Karpas-422 (cell line): ENCODE measurements at places on chromosomes 1 and 21. TPM values are rescaled to one million over a fixed set of nuclear protein-coding genes. Genes with fewer than 3 reads are reported as not detected.

The TDRKH gene
- total RNA-seq: 5.6 and 5.9 TPM in 2 replicates

The PDIK1L gene
- total RNA-seq: 7.0 and 11.0 TPM in 2 replicates

The RPAP2 gene
- total RNA-seq: 3.8 and 19.2 TPM in 2 replicates

The CASQ1 gene
- not detected in 2 replicates for total RNA-seq
